ENCODE measurements at places on chromosomes 16 and 17. TPM values are rescaled to one million over a fixed set of nuclear protein-coding genes. Genes with fewer than 3 reads are reported as not detected.

The DPH1 gene
- total RNA-seq = 37.7 TPM

The TMC8 gene
- 4.3 TPM for total RNA-seq

The PDF gene
- 14.0 TPM for total RNA-seq

The CA7 gene
- total RNA-seq = not detected

The MLX gene
- 21.1 TPM for total RNA-seq

DNA sequence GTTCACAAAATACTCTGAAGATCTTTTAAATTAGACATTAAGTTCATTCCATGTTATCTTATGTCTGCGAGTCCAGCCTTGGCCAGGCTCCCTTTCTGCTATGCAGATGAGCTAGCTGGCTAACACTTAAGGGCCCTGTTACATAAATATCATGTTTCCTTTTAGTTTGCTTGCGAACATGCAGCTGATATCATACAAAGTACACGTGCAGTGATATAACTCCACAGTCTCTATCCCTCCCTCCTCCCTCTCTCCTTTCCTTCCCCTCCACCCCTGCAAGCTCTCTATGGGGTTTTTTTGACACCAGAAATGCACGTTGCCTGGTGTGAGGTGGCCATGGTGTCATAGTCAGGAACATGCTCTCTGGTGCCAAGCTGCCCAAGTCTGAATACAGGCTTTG, 46.1 kb downstream of the ARHGAP17 start:
- DNase-seq = no peak
- H3K27me3 ChIP-seq = no peaks in the 10 kb centered on the region
- H3K4me1 ChIP-seq = no peaks in the 10 kb centered on the region
- no peak overlapping the region for H3K27ac ChIP-seq
- H3K4me3 ChIP-seq = no peak overlapping the region
- H3K36me3 ChIP-seq = peaks cover 55% of the 10 kb centered on the region

- no peaks in the 10 kb centered on the region for H3K27me3 ChIP-seq
- peaks cover 25% of the 10 kb centered on the region for H3K4me1 ChIP-seq
- H3K36me3 ChIP-seq = no peaks in the 10 kb centered on the region
- H3K4me3 ChIP-seq = no peak overlapping the region
- no peak for DNase-seq
- H3K27ac ChIP-seq = no peak overlapping the region
Observed at GRCh38 chr16:89491974-89492687, 1.8 kb upstream of the ANKRD11 start.

DNA sequence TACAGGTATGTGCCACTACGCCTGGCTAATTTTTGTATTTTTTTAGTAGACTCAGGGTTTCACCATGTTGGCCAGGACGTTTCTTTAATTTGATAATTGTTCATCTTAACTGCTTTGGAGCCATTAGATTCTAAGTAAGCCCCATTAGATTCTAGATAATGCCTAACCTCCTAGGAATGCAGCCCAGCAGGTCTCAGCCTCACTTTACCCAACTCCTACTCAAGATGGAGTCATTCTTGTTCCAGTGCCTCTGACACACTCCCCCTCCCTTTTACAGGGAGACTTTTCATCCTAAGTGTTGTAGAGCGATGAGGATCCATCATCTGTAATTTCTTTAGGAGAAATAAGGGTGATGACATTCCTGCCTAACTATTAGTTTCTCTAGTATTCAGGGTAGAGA, 23.7 kb upstream of the MILR1 start:
- no peak overlapping the region for H3K4me3 ChIP-seq
- no peaks in the 10 kb centered on the region for H3K36me3 ChIP-seq
- no peaks in the 10 kb centered on the region for H3K4me1 ChIP-seq
- no peak overlapping the region for H3K27ac ChIP-seq
- DNase-seq = no peak
- H3K27me3 ChIP-seq = no peaks in the 10 kb centered on the region

DNA sequence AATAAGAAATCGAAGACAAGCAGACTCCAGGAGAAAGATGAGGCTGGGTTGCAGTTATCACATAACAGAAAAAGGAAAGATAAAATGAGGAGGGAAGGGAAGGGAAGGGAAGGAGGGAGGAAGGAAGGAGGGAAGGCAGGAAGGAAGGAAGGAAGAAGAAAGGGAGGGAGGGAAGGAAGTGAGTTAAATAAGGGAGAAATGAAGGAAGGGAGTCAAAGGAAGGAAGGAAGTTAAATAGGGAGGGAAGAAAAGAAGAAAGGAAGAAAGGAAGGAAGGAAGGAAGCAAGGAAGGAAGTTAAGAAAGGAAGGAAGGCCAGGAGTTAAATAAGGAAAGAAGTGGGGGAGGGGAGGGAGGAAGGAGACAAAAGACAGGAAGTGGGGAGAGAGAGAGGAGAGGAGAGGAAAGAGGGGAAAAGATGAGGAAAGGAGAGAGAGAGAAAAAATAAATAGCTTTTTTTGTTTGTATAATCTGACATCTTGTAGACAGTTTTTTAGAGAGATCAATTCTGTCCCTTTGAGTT, 679.6 kb downstream of the HS3ST4 start:
- no peaks in the 10 kb centered on the region for H3K27me3 ChIP-seq
- no peak for DNase-seq
- no peaks in the 10 kb centered on the region for H3K36me3 ChIP-seq
- no peaks in the 10 kb centered on the region for H3K4me1 ChIP-seq
- H3K4me3 ChIP-seq = no peak overlapping the region
- no peak overlapping the region for H3K27ac ChIP-seq

DNA sequence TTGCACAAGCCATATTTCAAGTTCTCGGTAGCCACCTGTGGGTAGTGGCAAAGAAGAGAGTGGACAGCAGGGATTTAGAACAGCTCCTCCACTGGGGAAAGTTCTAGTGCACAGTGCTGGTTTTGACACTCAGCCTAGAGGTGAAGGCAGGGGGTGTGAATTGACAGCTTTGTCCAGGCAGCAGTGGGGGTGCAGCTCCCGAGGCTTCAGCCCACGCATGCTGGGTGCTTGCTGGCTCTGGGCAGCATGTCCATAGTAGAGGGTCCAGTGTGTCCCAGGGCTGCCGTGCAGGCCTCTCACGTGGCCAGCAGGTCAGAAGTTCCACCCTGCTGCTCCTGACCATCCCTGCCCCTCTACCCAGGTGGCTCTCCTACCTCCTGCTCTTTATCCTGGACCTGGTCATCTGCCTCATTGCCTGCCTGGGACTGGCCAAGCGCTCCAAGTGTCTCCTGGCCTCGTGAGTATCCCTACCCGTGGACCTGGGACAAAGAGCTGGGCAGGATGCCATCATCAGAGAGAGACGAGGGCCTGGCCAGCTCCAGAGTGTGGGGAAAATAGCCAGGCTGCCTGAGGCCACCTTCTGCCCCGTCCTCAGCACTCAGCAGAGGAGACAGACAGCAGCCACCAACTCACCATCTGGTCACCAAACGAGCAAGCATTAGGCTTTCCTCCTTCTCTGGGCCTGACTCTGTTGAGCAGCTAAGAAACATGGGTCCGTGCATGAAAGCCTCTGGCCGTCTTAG, 29.8 kb downstream of the TTYH2 start:
- no peaks in the 10 kb centered on the region for H3K36me3 ChIP-seq
- H3K4me3 ChIP-seq = no peak overlapping the region
- no peak for DNase-seq

- H3K36me3 ChIP-seq = no peaks in the 10 kb centered on the region
- DNase-seq = no peak
- no peak overlapping the region for H3K27ac ChIP-seq
- no peak overlapping the region for H3K4me3 ChIP-seq
- no peaks in the 10 kb centered on the region for H3K4me1 ChIP-seq
- H3K27me3 ChIP-seq = no peaks in the 10 kb centered on the region
Observed at GRCh38 chr17:61139219-61139618, 260.4 kb upstream of the TBX2 start.

- peak; percentile 95 for DNase-seq
- H3K4me1 ChIP-seq = peaks cover 19% of the 10 kb centered on the region
- no peaks in the 10 kb centered on the region for H3K27me3 ChIP-seq
- H3K27ac ChIP-seq = peak overlapping the region; percentile 97
- no peaks in the 10 kb centered on the region for H3K36me3 ChIP-seq
Observed at GRCh38 chr17:339193-340061, 13.2 kb downstream of the RPH3AL start.

All from pancreas (tissue), 10 donors.